ENCODE measurements at places on chromosomes 2 and 18.

GRCh38 chr2:175709248-175709647 is 292.8 kb downstream of the LNPK start:
- DNase-seq = no peak

- DNase-seq = no peak
Observed at GRCh38 chr2:235078182-235078581, 126.4 kb downstream of the SH3BP4 start.

GRCh38 chr18:79508565-79509535 is 113.1 kb downstream of the NFATC1 start:
- no peak for DNase-seq

DNA sequence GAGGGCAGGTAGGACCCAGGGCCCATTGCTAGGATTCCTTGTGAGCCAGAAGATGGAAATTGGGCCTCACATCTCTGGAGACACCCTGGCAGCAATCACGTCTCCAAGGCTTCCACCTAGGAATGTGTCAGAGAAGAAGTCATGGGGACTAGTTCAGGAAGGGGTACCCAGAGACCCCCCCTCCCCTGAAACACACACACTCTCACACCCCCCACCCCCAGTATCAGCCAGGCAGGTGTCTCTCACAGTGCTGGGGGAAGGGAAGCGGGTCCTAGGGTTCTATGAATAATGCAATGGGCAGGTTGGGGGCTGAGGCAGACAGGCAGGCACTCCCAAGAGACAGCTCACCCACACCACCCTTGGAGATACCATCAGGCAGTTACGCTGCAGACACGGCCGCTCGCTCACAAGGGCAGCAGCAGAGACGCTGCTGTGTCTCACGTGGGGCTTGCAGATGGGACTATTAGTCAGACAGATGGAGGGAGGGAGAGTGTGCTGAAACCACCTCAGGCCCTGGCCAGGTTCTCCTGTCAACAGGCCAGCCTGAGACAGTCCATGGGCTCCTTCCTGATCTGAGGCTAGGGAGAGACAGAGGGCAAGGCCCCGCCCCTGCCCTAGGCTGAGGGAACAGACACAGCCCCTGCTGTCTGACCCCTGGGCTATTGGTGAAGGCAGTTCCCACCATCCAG is 134.6 kb downstream of the CYP26B1 start:
- DNase-seq = no peak

- no peak for DNase-seq
Observed at GRCh38 chr2:120963997-120964705, 228.5 kb downstream of the GLI2 start.

DNA sequence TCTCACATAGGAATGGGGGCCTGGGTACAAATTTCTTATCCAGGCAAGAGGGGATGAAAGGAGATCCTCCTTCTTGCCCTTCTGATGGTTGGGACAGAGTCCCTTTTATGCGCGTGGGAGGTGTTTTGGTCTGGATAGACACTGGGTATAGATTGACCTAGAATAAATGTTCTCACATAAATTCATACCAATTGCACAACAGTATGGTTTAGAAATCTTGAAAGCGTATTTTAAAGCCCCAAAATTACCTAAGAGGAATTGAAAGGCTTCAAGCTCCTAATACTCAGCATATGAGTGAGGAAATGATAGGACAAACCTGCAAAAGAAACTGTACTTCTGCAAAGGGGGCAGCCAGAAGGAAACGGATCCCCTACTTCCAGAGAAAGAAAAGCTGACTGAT is 2.6 kb upstream of the BCL2 start:
- DNase-seq = no peak

GRCh38 chr2:169619946-169620345 is 35.8 kb downstream of the PPIG start:
- no peak for DNase-seq

GRCh38 chr2:233691443-233692433 is 952 bp upstream of the UGT1A6 start:
- DNase-seq = no peak

DNA sequence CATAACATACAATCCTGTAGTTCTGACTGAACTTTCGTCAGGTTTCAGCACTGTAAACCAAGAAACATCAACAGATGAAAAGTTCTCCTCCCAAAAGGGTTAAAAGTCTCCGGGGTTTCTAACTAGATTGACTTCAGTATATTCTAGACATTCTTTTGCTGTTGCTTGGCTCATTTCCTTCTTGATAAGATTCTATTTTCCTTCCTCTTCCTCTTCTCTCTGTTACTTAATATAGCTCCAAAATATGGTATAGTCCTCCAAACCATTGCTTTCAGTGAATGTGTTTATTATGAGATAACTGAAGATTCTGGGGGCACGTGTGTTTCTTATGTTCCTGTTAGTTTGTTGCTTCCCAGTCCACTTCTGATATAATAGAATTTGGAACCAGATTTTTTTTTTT is 46.4 kb upstream of the MAP4K3 start:
- DNase-seq = no peak

DNA sequence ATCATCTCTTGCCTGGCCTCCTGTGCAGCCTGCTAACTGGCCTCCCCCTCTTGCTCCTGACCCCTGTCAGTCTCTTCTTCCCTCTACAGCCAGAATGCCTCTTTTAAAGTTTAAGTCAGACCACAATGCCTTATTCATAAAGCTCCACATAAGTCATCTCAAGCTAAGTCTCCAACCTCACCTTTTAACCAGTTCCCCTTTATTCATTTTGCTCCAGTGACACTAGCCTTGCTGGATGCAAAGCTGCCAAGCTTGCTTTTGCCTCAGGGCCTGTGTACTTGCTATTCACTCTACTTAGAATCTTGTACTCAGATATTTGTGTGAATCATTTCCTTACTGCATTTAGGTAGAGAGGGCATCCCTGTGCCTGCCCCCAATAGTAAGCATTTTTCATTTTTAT is 180.9 kb downstream of the PDE1A start:
- no peak for DNase-seq

- no peak for DNase-seq
Observed at GRCh38 chr2:137981112-137981656, 16.9 kb downstream of the HNMT start.

- no peak for DNase-seq
Observed at GRCh38 chr2:159710601-159711180, 1.6 kb upstream of the MARCHF7 start.

- no peak for DNase-seq
Observed at GRCh38 chr2:207892716-207893402, 123.2 kb upstream of the FZD5 start.

- DNase-seq = no peak
Observed at GRCh38 chr2:168663993-168664392, 138.4 kb upstream of the NOSTRIN start.

GRCh38 chr2:88187038-88187676 is 17.0 kb downstream of the THNSL2 start:
- DNase-seq = peak; percentile 55

GRCh38 chr18:63686871-63687270 is 15.9 kb upstream of the SERPINB11 start:
- no peak for DNase-seq

DNA sequence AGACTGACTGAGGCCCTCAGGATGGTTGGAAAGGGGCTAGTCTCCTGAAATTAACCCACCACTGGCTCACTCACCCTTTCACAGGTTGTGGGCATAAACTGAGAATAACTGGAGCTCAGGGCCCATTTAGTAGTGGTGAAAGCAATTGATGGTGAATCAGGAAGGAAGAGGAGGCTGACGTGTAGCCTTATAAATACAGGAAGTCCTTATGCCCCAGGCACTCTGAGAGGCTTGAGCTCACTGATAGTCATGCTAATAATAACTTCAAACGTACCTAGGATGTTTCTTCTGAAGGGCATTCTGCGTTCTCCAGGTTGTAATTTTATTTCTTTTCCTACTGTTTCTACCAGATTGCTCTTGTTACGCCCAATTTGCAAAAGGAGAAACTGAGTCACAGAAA is 328.4 kb downstream of the CLIP4 start:
- DNase-seq = no peak

DNA sequence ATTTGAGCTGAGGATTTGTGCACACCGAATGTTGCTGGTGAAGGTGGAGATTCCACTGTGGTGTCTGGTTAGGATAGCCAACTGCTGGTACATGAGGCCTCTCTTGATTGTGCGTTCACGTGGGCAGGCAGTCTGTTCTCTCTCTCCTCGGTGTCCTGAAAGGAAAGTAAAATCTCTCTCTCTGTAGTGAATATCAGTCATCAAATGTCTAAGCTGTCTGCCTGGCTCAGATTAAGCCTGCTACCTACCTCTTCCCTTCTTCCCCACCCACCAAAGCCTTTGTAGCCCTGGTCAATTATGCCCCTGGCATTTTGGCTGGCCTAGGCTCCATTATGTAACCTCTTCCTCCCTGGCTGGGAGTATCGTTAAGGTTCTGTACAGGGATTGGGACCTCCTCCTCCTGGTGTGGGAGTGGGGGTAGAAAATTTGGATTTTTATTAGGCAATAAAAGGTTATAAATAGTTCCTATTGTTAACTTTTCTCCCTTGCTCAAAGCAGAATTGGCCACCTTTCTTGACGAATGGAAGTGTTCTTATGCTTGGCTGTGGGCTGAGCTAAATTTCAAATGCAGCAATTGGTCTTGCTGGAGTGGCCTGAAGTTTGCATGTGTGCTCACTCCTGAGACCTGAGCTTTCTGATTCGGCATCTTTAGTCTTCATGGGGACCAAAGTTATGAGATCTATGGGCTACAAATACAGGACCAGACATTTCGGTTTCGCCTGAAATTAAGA is 148.8 kb downstream of the WDSUB1 start:
- DNase-seq = no peak

- no peak for DNase-seq
Observed at GRCh38 chr2:186531257-186531775, 45.3 kb downstream of the ZC3H15 start.

DNA sequence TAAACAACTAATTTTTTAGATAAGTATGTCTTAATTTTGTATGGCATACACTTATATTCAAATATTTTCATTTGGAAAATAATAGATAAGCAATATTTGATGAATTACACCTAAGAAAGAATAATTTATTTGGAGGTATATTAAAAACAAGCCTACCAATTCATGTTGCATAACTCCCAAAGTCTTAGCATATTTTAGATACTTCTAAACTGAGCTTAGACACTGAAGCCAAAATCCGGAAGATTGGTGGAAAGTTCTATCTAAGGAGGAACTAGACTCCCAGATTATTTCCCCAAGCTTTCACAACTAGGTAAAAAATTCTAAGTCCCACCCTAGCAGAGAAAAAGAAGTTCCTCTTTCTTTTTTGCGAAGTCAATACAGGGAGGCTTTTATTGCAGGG is 221.0 kb upstream of the MMADHC start:
- DNase-seq = no peak

GRCh38 chr2:178199334-178199733 is 5.0 kb downstream of the OSBPL6 start:
- DNase-seq = no peak

GRCh38 chr2:231988179-231988866 is 26.8 kb downstream of the DIS3L2 start:
- DNase-seq = no peak

DNA sequence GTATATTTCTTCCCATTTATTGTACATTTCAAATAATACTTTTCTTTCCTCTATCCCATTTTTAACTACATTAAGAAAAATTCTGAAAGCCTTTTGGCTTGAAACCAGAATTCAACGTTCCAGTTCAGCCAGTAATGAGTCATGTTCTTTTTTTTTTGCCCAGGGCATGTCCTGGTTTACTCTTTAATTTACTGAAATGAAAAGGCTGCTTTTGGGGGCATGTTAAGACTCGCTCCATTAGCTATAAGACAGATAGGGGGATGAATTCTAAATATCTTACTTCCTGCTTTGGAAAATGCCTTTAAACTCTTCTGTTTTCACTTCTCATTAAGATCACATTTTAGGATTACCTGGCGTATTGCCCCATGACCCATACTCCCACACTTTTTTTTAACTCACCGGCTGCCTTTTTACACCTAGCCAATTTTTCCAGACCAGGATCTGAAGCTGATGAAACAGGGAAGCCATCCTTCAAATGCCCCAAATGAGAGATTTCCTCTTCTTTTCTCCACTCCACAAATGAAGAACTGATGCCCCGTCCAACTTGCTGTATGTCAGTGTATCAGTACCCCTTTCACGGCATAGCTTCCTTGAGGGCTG is 585 bp downstream of the ABCA12 start:
- DNase-seq = no peak

GRCh38 chr2:68828887-68829708 is 42.1 kb downstream of the BMP10 start:
- DNase-seq = peak; percentile 61

GRCh38 chr2:29047083-29047845 is 27.1 kb downstream of the PCARE start:
- DNase-seq = no peak

- DNase-seq = no peak
Observed at GRCh38 chr2:96878171-96878570, 8.3 kb upstream of the SEMA4C start.

GRCh38 chr2:86249579-86250391 is 50.5 kb downstream of the MRPL35 start:
- no peak for DNase-seq

DNA sequence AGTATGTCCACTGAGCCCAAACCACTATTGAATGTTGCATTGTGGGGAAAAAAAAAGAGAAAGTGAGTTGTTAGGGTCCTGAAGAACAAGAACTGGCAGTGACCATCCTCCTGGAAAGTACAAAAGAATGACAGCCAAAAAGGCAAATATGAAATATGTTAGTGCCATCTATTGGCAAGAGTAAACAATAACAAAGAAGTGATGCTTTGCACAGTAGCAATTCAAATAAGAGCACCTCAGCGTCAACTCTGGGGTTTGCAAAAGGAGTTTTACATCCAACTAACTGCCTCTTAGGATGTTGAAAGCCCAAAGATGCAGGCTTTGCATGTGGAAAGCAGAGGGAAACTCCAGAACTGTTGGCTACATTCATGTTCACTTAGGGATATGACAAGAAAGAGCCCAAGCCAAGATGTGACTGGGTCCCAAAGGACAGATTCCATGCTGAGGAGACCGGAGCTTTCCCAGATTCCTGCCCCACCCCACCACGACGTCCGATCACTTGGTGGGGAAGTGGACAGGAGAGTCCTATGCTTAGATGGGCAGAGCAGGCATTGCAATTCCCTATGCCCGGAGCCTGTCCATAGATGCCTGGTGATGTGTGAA is 15.6 kb downstream of the TRABD2A start:
- DNase-seq = no peak

DNA sequence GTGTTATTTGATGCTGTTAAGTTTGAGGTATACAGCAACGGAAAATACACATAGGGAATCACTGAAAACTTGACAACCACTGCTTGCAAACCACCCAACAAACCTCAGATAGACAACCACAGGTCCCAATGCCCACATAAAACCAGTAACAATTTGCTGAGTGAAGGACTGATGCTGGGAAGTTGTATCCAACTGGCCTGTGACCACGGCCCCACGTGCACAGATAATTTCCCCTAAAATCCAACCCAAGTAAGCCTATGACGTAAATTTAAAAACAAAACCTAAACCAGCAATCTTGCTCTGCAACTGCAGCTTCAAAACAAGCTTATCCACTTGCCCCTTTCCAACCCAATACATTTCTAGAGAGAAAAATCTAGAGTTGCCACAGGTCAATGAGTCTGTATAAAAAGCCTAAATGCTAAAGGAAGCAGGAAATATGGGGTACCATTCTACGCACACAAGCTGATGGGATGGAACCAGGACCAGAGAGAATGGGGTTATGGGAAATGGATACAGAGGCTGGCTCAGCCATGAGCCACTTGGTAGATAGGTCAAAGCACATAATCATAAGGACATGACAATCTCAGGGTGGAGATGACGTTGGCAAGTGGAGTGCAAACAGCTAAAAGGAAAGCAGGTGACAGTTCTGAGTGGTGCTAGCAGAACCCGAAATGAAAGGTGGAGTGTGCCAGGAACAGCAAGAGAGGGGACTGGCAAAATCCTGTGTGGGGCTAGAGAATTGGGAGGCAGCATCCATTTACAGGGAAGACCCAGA is 27.8 kb upstream of the CREB1 start:
- DNase-seq = no peak

Data from activated naive CD8-positive, alpha-beta T cell treated with anti-CD3 and anti-CD28 coated beads, Interleukin-2, amount 50 U/mL, for 24 hours (primary cell).